NCI-H1436 (cell line): ENCODE measurements at places on chromosomes 2 and 18.

GRCh38 chr2:178589335-178589734 is 109.1 kb downstream of the PLEKHA3 start:
- DNase-seq, result no peak

DNA sequence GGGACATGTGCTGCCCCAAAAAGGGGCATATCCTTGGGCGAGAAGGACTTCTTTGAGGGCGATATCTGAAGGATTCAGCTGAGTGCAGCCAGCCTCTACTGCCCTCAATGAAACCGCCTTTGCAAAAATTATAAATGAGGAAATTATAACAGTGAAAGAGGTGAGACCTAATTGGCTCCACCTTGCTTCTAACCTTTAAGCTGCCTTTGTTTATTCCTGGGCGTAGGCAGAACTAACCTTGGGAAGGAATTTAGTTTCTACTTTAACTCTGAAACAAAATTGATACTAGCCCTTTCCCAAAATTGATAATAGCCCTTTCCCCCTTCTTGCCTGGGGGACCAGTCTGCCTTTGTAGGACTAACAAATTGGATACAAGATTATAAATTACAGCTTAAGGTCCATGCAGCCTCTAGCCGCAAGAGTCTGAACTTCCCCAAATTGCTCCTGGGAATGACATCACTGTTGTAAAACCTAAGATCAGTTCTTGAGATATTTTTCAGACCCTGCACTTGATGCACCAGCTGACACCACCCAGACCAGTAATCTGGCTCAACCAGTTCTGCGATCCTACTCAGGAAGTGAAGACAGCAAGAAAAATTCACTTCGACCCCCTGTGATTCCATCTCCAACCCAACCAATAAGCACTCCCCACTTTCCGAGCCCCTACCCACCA is 36.0 kb upstream of the ASAP2 start:
- DNase-seq, result no peak

- no peak for DNase-seq
Observed at GRCh38 chr2:170456914-170457313, 258.2 kb upstream of the SP5 start.

DNA sequence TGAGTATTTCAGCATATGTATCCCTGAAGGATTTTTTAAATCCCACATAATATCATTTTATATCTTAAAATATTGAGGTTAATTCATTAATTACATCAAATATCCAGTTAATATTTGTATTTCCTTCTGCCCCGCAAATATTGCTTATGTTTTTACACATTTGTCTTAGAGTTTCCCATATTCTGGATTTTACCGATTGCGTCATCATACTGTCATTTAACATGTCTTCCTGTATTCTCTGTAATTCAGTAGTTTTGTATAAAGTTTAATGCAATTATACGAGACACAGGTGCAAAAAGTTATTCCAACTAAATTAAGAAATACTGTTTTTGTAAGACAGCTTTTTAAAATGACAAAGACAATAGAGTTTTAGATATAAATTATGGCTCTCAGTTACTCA is 33.5 kb upstream of the UBXN4 start:
- DNase-seq, result no peak

DNA sequence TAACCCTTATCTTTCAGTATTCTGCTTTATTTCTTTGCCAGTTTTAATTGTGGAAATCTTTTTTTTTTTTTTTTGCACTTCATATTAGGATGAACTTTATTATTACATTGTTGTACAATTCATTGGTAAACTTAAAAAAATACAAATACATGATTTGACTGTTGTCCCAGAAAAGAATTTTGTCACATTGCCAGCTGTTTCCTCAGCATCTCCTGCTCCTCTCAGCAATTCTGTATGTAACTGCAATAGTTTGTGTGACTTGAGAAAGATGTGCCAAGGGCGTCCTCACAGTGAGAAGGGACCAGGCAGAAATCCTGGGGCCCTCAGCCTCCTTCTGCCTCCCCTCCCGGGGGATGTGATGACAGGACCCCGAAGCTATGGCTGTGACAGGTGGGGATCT is 254.4 kb downstream of the NBAS start:
- DNase-seq, result no peak

DNA sequence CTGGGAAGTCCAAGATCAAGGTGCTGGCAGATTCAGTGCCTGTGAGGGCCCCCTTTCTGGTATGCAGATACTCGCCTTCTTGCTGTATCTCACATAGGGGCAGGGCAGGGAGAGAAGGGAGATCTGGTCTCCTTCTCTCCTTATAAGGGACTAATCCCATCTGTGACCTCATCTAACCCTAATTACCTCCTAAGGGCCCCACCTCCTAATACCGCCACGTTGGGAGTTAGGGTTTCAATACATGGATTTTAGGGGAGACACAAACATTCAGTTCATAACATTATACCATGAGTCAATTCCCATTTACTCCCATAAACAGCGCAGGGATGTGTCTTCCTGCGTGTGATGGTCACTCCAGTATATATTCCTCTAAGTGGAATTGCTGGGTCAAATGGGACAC is 73.8 kb upstream of the TXNDC2 start:
- no peak for DNase-seq

GRCh38 chr2:151534001-151534400 is 124.3 kb downstream of the RIF1 start:
- DNase-seq, result no peak

GRCh38 chr18:3584897-3585460 is 135.0 kb downstream of the TGIF1 start:
- DNase-seq, result no peak

- no peak for DNase-seq
Observed at GRCh38 chr2:183034806-183035205, 3.5 kb downstream of the NCKAP1 start.

- no peak for DNase-seq
Observed at GRCh38 chr18:76951456-76952247, 129.3 kb downstream of the ZNF236 start.

DNA sequence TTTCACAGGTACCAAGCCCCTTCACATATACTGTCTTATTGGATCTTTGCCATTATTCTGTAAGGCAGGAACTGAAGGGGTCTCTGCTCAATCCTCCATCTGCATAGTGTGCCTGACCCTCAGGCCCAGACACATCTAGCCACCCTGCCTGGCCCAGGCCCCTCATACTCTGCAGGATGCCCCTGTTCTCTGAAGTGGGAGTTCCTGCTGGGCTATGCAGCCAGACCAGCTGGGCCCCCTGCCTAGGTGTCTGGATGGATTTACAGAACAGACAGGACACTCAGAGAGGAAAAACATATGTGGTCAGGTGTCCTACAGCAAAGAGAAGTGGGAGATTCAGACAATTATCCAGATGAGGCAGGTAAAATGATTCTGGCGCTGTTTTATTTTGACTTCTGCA is 42.0 kb downstream of the SLC4A5 start:
- DNase-seq, result no peak

- no peak for DNase-seq
Observed at GRCh38 chr2:230905448-230906421, 19.3 kb downstream of the GPR55 start.
